ENCODE measurements at places on chromosomes 16 and 17.

DNA sequence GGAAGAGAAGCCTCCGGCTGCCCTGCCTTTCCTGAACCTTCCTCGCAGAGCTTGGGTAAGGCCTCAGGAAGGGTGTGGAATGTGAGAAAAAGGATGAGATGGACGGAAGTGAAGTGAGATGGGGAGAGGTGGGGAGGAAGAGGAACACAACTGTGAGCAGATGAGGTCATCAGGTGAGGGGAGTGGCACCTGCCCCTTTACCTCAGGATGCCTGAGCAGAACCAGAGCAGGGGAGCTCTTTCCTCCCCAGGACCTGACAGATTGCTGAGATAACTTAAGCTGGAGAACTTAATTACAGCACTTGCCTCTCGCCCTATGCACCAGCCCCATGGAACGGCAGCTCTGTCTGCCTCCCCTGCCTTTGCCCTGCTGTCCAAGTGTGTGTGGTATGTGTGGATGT is 29.8 kb downstream of the TMEM132E start:
- no peak for DNase-seq

DNA sequence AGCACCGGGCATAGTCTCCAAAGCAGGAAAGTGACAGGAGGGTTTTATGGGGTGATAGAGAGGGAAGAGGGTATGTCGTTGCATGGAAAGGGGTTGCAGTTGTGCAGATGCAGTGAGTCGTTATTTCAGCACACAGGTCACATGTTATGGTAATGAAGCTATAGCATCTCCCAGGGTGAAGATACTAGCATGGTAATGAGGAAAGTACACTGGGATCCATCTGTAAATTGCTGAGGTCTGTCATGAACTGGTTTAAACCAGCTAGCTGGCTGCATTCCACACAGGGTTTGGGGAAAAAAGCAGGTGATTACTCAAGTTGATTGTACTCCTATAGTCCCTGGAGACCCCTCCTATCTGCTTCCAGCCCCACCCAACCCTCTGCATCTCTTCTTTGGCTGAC is 11.7 kb downstream of the COX11 start:
- no peak for DNase-seq

- DNase-seq, result no peak
Measured at GRCh38 chr17:81578038-81578441, 25.9 kb upstream of the FAAP100 start.

DNA sequence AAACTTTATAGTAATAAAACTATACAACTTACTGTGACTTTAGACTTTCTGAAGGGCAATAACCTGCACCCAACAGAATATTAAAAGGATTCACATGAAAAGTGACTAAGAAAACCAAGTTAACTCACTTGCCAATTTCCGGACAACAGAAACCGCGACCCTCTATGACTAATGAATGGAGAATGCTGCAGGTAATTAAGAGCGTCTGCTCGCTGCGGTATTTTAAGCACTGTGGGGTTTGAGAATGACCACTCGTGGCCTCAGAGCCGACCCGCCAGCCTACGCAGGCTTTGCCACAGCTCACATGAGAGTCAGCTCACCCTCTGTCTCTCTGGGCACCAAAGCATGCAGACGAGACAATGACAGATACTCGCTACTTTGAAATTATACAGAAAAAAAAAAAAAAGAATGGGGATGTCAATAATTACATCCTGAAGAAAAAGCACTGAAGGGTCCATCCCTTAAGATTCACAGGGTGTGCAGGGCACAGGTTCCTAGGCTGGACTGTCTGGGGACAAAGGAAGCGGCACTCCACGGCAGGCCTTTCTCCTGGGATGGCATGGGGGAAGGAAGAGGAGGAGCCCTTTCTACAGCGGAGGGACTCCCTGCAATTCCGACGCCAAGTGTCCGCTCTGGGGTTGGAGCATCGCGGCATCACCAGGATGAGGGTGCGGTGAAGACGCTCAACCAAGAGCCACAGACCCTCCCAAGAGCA is 35.0 kb downstream of the ZCCHC14 start:
- DNase-seq, result no peak

DNA sequence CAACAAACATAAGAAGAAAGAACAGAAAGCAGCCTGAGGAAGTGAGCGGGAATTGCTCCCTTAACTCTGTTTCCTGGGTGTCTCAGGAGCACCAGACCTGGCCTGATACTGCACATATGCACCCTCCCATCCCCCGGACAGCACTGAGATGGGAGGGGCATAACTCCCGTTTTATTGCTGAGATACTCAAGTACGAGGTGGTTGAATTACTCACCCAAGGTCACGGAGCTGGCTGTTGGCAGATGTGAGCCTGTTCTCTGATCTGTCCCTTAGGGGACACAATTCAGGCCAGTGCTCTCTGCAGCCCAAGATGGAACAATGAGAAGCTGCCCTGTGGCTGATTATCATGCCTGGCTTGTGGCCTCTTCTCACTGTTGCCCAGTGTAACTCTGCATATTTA is 9.1 kb upstream of the MED9 start:
- no peak for DNase-seq

Data from naive thymus-derived CD8-positive, alpha-beta T cell (primary cell).